Cortex of kidney (tissue), 1 donor: ENCODE measurements at places on chromosomes 13 and 19.

DNA sequence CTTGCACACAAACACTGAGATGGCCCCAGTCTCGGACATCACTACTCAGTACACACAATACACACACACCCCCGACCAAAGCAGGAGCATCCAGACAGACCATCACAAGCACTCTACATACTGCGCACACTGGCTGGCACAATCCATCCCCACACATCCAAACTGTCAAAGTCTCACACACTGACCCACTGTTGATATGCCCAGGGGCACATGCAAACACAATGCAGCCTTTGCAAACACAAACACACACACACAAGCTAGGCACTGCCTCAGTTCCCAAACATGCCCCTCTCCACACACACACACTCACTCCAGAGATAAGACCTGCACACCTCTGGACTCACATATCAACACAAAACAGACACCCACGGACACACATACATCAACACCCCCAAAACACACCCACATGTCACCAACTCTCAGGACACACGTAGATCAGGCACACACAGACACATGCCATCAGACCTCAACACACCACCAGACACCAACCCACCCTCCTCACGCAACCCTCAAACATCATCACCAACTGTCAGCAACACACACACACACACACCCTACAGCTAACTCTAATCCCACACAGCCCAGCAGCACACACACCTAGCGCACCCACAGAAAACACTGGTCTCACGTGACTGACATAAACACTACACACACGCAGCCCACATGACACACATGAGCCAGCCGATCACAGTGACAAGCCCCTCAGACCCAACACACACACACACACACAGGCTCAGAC is 1.9 kb downstream of the BBC3 start:
- DNase-seq = no peak

GRCh38 chr19:12578641-12579040 is 27.4 kb upstream of the ZNF564 start:
- DNase-seq = no peak

- no peak for DNase-seq
Measured at GRCh38 chr13:93375491-93375890, 148.9 kb downstream of the GPC6 start.

DNA sequence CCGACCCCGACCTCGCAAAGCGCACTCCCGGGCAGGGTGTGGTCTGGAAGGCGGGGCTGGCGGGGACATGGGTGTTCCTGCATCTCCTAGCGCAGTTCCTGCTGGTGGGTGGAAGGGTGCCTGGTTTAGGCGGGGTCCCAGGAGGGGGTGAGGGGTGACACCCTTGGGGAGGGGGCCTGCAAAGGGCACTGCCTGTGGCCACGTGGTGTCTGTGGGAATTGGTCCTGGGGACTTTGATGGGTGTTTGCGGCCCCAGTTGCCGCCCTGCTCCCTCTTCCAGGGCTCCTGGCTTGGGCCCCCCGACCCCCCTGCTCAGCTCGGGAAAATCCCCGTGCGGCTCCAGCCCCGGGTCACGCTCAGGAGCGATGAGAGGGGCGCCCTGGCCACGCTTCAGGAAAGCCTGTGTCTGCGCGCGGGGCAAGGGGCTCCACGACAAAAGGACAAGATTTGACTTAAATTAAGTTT is 19.1 kb downstream of the WTIP start:
- no peak for DNase-seq

DNA sequence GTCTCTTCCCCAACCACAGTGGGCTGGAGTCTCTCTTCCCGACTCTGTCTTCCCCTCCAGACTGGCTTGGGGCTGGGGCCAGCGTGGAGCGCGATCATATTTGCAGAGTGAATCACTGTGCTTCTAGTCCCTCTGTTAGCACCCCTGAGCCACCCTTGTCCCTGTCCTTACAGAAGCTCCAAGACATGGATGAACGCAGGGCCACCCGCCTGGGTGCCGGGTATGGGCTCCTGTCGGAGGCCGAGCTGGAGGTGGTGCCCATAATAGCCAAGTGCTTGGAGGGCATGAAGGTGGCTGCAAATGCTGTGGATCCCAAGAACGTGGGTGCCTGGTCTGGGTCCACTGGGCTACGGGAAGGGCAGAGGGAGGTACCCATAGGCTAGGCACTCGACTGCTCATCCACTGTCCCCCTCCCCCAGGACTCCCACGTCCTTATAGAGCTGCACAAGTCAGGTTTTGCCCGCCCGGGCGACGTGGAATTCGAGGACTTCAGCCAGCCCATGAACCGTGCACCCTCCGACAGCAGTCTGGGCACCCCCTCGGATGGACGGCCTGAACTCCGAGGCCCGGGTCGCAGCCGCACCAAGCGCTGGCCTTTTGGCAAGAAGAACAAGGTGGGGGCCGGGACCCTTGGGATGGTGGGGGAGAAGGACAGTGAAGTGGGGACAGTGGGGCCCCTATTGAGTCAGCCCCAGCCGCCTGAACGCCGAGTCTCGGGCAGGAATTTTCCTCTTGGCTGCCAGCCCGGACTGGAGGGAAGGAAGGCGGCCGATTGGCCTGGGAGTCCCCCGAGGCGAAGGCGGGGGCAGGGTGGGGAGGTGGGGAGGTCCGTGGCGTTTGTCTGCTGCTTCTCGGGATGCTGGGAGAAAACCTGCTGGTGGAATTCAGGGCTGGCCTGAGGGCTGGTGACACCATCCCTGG is 5.2 kb downstream of the TRIP10 start:
- no peak for DNase-seq

GRCh38 chr13:49586717-49587116 is 1.4 kb upstream of the RCBTB1 start:
- no peak for DNase-seq

DNA sequence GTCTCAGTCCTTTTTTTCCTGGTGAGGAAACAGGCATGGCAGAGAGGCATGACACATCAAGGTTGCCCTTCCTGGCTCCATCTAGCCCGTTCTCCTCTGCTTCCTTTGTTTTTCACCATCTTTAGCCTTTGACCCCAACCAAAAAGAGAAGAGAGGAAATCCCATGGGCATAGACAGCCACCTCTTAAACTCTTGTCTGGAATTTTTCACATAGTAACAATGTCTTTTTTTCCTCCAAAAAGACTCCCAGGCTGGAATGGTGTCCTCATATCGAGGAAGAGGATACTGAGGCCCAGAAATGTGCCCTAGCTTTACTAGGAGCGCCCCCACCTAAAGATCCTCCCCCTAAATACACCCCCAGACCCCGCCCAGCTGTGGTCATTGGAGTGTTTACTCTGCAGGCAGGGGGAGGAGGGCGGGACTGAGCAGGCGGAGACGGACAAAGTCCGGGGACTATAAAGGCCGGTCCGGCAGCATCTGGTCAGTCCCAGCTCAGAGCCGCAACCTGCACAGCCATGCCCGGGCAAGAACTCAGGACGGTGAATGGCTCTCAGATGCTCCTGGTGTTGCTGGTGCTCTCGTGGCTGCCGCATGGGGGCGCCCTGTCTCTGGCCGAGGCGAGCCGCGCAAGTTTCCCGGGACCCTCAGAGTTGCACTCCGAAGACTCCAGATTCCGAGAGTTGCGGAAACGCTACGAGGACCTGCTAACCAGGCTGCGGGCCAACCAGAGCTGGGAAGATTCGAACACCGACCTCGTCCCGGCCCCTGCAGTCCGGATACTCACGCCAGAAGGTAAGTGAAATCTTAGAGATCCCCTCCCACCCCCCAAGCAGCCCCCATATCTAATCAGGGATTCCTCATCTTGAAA is at the start of gene GDF15:
Gene GDF15 (plus strand): TSS at position 484 of the 868 bp plus-strand sequence. CDS start 32 bp downstream, at position 516.
- DNase-seq = no peak

DNA sequence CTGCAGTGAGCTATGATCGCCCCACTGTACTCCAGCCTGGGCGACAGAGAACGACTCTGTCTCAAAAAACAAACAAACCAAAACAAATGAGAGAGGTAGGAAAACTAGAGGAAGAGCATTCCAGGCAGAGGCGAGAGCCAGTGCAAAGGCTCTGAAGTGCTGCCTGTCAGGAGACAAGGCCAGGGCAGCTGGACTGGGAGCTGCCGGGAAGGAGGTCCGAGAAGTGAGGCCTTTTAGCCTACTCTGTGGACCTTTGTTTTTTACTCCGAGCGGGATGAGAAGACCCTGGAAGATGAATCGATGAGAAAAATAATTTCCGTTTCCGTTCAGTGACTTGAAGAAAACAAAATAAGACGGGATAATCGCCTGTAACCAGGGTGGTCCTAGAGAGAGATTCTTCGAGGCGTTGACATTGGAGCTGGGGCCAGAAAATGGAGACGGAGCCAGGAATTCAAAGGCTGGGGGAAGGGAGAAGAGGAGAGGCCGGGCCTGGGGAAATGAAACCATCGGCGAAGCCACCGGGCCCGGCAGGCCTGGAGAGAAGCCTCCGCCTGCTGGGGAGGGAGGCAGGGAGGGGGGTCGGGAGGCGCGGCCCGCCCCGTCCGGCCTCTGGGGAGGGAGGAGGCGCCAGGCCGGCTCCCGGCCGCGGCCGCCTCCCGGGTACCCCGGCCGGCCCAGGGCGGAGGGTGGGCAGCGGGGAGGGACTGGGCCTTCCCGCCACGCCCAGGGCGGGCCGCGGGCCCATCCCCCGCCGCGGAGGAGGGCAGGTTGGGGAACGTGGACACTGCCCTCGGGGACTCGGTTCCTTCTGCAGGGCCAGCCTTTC is 7.8 kb upstream of the SERTAD1 start:
- DNase-seq = peak; percentile 70

- no peak for DNase-seq
Measured at GRCh38 chr19:38303517-38304351, at the start of gene C19orf33. Gene C19orf33 (plus strand): TSS chr19:38304251. CDS start chr19:38304262, 11 bp downstream.

GRCh38 chr19:45693106-45693788 is 781 bp downstream of the QPCTL start:
- no peak for DNase-seq

- no peak for DNase-seq
Measured at GRCh38 chr13:78608252-78608687, 4.9 kb upstream of the POU4F1 start.

- no peak for DNase-seq
Measured at GRCh38 chr19:30378701-30379100, 6.5 kb downstream of the ZNF536 start.

DNA sequence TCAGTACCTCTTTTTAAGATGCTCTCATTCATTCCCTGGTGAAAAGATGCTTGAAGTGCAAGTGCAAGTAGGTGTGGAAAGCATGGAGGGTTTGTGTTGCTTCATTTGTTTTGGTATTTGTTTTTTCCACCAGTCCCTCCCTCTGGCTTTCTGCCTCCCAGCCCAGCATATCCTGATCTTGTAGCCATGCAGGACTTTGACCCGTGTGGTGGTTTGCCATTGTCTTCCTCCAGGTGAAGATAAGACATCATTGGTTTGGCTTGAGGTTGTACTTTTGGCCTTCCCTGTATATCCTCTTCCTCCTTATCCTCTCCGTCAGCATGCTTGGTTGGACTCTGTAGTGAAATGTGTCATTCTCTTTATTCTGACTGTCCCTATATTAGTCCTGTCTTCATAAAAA is 9.1 kb downstream of the SPINT2 start:
- DNase-seq = no peak

GRCh38 chr13:97295283-97296182 is 73.4 kb downstream of the MBNL2 start:
- no peak for DNase-seq

DNA sequence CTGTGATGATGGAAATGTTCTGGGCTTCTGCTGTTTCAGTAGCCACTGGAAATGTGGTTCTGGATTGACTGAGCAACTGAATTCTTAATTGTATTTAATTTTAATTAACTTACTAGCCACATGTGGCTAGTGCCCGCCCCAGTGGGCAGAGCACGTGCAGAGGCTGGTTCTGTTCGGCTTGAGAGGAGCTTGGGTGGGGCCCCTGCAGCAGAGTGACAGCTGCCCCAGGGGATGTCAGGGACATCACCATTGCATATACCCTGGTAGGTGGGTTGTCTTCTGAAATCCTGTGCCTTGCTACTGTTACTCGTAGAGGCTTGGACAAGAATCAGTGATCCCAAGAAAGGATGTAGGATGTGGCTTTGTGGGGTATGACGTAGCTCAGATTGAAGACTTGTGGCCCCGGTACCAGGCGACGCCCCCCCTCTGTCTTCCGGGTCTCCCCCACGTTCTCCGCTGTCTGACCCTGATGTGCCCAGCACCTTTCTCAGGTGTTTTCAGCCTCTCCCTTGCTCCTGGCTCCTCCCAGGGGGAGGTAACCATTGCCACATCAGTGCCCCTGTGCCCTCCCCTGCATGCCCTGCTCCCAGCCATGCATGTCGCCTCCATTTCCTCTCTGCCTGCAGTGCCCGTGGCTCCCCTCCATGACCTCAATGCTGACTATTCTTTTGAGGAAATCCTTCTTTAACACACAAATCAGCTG is 102.6 kb upstream of the RNF113B start:
- DNase-seq = no peak
